ENCODE measurements at places on chromosomes 11 and 22.

- DNase-seq = no peak
Observed at GRCh38 chr11:103167166-103167565, 57.9 kb downstream of the DYNC2H1 start.

DNA sequence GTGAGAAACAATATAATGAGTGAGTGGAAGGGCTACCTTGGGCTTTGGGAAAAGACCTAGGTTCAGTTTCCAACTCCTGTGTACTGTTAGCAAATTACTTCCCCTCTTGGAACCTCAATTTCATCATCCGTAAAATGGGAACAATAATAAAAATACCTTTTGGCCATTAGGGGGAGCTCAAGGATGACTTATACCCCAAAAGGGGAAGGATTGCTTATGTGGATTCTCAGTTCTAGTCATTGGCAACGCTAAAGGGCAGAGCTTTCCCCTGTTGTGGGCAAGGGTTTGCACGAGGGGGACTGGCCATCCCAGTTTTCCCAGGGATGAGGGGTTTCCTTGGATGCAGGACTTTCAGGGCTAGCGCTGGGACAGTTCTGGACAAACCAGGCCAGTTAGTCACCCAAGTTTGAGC, 3.1 kb upstream of the COMMD9 start:
- DNase-seq = peak; percentile 39

GRCh38 chr11:41816396-41816795, 356.9 kb upstream of the LRRC4C start:
- no peak for DNase-seq

DNA sequence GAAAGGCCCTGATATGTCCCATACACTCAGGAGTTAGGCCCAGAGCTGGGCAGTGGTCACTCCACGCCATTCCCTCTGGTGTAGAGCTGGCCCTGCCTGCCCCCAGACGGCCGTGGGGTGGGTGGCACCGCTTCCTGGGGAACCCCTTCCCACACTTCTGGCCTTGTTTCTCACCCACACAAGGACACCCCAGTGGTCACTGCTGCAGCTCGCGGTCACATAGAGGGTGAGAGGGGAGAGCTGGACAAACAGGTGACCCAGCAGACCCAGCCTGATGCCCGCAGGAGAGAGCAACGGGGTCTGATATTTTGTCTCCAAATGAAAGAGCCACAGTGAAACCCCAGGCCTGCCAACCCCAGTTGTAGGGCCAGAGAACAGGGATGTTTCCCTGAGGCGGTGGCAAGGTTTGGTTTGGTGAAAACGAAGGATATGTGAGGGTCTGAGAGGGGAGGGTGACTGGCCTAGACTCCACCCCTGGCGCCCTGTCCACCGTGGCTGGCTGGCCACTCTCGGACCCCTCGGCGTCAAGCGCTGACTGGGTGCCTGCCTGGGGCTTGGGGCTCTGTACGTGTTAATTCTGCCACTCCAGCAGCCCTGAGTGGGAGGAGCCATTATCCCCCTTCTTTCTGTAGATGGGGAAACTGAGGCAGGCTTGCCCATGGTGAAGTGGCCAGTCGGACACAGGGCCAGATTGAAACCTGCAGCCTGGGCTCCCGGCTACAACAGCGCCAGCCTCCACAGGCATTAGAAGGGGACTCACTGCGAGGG, 71.0 kb upstream of the PPARA start:
- DNase-seq = no peak

DNA sequence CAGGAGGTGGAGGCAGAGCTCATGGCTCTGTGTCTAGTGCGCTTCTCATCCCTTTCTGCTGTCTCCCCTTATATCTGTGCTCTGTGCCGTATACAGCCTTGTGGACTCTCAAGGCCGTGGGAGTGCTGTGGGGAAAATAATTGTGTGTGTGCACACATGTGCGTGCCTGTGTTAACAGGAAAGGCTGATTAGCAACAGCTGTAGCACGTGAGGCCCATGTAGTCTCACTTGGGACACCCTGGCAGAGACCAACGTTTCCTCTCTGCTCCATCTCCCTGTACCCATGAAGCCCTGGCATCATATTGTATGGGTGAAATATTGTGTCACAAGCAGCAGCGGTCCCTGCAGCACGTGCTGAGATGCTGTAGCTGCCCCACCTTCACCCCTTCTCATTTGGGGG, 109.3 kb downstream of the LRRC32 start:
- no peak for DNase-seq

- DNase-seq = no peak
Observed at GRCh38 chr22:40410272-40410671, 39.9 kb downstream of the SGSM3 start.

- DNase-seq = no peak
Observed at GRCh38 chr11:108253176-108253575, 30.3 kb downstream of the ATM start.

DNA sequence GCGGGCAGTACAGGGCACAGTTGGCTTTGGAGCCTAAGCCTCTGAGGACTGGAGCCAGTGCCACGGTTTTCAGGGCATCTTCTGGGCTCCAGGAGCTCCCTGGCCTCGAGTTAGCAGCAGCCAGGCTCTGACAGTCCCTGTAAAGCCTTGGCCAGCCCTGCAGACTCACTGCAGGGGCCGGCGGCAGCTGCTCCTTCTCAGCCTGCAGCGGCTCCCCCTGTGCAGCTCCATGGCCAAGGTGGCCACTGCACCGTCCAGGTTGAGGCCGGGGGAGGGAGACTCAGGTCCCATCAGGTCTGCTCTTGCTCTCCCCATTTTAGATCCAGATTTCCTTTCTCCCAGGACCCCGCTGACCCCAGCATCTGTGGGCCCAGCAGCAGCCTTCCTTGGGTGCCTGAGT, 1461.1 kb downstream of the BRD1 start:
- DNase-seq = no peak

DNA sequence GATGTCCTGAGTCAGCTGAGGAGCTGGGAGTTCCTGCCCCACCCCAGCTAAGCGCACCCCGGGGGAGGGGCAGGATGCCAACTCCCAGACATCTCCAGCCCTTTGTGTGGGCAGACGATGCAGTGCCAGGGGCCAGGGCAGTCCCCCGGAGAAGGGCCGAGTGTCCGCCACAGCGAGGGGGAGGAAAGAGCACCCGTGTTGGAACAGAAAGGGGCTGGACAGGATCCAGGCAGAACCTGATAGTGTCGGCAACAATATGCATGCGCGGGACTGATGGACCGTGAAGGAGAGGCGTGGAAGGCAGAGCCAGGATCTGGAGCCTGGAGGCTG, 1434.7 kb downstream of the BRD1 start:
- no peak for DNase-seq

DNA sequence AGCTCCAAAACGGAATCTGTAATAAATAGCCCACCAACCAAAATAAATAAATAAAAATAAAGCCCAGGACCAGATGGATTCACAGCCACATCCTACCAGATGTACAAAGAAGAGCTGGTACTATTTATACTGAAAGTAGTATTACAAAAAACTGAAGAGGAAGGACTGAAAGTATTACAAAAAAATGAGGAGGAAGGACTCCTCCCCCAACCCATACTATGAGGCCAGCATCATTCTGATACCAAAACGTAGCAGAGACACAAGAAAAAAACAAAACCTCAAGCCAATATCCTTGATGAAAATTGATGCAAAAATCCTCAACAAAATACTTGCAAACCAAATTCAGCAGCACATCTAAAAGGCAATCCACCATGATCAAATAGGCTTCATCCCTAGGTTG, 65.4 kb downstream of the CYP2R1 start:
- DNase-seq = no peak

- no peak for DNase-seq
Observed at GRCh38 chr22:29083933-29084591, 11.2 kb downstream of the KREMEN1 start.

DNA sequence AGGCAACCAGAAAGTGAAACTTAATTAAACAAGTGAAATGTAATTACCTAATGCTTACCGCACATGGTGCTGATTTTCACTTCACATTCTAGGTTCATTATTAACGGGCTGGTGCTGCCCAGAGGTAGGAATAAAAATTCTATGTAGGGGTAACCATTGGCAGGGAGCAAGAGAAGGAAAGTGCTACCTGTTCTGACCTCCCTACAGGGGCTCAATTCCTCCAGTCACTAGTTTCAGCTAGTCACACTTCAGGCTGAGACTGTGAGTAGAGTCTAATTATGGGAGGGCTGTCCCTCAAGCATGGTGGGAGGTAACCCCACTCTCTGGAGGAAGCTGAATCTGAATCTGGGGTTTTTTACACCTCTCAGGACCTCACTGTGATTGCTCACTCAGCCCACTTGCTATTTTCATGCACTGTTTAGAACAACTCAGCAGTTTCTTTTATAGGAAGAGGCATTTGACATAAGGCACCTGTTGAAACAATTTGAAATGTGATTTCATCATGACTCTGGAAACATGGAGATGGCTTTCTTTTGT, 75.4 kb downstream of the MAML2 start:
- no peak for DNase-seq

- no peak for DNase-seq
Observed at GRCh38 chr11:65932558-65932919, 12.7 kb upstream of the TSGA10IP start.

GRCh38 chr11:19952116-19952605, 208.1 kb downstream of the DBX1 start:
- DNase-seq = no peak

GRCh38 chr11:1824221-1825038, 10.4 kb upstream of the SYT8 start:
- no peak for DNase-seq

DNA sequence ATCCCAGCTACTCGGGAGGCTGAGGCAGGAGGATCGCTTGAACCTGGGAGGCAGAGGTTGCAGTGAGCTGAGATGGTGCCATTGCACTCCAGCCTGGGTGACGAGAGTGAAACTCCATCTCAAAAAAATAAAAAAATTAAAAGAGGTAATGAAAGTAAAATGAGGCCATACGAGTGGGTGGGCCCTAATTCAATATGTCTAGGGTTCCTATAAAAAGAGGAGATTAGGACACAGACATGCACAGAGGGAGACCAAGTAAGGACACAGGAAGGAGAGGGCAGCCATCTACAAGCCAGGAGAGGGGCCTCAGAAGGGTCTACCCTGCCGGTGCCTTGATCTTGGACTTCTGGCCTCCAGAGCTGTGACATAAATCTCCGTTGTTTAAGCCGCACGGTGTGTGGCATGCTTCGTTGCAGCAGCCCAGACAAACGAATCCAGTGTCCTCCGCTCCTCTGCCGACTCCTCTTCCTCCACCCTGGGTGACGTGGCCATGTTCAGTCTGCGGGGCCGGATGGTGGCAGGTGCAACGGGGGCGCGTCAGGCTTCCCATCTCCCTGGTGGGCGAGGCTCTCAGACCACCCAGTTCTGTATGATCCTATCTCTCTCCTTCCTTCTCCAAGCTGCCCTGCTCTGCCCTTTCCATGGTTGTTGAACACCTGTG, 51.6 kb upstream of the PARVG start:
- DNase-seq = no peak
